ENCODE measurements at places on chromosomes 3 and 15. TPM values are rescaled to one million over a fixed set of nuclear protein-coding genes. Genes with fewer than 3 reads are reported as not detected.
A peak's percentile ranks its signal among the peaks of the same experiment; 100 is the strongest.

- peak; percentile 56 for DNase-seq
These were observed 14.3 kb downstream of the ARL8B start for GRCh38 chr3:5136211-5136918.

- DNase-seq, result peak; percentile 32
These were observed 5.6 kb upstream of the P2RY14 start for GRCh38 chr3:151283907-151284461.

- no peak for DNase-seq
These were observed 71.8 kb downstream of the TM2D3 start for GRCh38 chr15:101580431-101580830.

Gene LYSMD2
- total RNA-seq, result 18.2 TPM

DNA sequence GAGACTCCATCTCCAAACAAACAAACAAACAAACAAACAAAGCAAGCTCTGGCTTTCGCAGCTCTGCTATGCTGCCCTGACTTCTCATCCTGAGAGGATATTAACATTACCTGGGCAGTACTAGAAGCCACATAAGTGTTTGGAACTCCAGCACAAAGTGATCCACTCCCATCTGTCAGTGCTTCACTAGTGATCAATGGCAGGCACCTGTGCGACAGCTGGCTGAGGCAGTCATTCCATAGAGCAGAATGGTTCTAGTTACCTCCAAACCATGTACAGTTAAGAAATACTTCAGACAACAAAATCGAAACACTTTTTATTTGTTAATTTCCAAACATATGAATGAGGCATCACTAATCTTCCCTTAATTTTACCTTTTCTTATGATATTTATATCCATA is 2.8 kb upstream of the MB21D2 start:
- no peak for DNase-seq

DNA sequence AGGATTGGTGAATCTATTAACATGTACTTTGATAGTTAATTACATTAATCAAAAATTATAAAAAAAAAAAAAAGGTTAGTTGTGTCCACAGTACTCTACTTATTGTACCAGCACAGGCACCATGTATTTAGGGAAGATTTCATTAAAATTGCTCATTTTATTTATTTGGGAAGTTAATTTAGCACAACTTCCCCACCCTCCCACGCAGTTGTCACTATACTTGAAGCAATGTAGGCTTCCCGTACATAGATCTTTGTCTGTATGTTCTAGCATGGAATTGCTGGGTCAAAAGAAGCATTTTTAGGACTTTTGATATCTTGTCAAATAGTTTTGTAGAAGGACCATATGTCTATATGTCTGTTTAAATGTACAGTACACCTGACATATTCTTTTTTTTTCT is 4.4 kb downstream of the GPR27 start:
- no peak for DNase-seq

GRCh38 chr15:43412096-43412495 is 41.2 kb downstream of the TUBGCP4 start:
- no peak for DNase-seq

Gene TRPM1
- not detected for total RNA-seq

Gene LDHAL6B
- not detected for total RNA-seq

Gene ZCWPW2
- 0.50 TPM for total RNA-seq

Gene LINGO1
- total RNA-seq, result not detected

- DNase-seq, result no peak
These were observed 577.6 kb upstream of the MDFIC2 start for GRCh38 chr3:70890020-70890394.

Gene SPCS1
- total RNA-seq, result 102 TPM

GRCh38 chr15:65032801-65033537 is 3.5 kb upstream of the MTFMT start:
- DNase-seq, result peak; percentile 35

- DNase-seq, result no peak
These were observed 64.2 kb downstream of the CD200R1L start for GRCh38 chr3:112782491-112782890.

DNA sequence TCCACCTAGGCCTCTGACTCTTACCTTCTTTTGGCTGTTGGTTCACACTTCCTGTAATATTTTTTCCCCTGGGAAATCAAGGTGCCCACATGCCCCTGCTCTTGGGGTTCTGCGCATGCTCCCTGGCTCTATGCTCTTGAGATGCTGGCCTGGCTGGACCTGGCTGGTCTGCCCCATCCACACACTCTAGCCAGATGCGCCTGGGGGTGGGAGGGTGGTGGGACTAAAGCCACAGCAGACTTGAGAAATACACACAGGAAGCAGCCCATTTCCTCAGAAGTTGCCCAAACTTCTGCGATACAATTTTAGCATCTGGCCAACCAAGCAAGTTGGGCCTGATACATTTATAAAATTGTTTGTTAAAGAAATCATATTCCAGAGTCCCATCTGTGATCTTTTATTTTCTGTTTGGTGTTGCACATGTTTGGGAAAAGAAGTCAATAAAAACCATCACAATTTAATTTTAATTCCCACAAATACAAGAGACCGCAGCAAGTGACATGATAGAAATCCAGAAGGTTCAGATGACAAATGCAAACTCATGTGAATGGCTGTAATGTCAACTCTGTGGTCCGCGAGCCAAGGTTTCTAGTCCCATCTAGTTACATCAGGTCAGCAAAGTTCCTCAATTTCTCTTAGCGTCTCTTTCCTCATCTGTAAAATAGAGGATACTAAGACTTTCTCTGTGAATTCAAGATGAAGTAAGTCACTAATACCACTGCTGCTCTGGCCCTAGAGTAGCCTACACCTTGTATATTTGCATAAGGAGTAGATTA is 55.9 kb upstream of the MEF2A start:
- no peak for DNase-seq

Gene ISLR2
- total RNA-seq, result not detected

- DNase-seq, result no peak
These were observed 98.8 kb downstream of the SH3GL3 start for GRCh38 chr15:83545804-83546511.

Gene ZBBX
- not detected for total RNA-seq

Gene SCAMP5
- total RNA-seq, result 2.0 TPM

Gene NAALADL2
- total RNA-seq, result not detected

Gene MAP2K5
- 26.3 TPM for total RNA-seq

DNA sequence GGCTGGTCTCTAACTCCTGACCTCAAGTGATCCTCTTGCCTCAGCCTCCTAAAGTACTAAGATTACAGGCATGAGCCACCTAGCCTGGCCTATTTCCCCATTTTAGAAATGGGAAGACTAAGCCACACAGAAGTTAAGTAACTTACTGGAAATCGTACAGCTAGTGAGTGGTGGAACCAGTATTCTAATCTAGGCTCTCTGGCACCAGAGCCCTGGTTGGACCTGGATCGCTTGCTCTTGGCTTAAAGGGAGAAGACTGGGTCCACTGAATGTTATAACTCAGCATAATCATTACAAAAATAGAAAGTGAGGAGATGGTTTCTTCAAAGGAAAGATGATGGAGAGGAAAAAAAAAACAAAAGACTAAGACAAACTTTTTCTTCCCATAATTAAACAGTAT is 37.4 kb upstream of the CNTN3 start:
- no peak for DNase-seq

Gene GATM
- 1.6 TPM for total RNA-seq

GRCh38 chr3:153889905-153890334 is 231.3 kb upstream of the ARHGEF26 start:
- DNase-seq, result no peak

DNA sequence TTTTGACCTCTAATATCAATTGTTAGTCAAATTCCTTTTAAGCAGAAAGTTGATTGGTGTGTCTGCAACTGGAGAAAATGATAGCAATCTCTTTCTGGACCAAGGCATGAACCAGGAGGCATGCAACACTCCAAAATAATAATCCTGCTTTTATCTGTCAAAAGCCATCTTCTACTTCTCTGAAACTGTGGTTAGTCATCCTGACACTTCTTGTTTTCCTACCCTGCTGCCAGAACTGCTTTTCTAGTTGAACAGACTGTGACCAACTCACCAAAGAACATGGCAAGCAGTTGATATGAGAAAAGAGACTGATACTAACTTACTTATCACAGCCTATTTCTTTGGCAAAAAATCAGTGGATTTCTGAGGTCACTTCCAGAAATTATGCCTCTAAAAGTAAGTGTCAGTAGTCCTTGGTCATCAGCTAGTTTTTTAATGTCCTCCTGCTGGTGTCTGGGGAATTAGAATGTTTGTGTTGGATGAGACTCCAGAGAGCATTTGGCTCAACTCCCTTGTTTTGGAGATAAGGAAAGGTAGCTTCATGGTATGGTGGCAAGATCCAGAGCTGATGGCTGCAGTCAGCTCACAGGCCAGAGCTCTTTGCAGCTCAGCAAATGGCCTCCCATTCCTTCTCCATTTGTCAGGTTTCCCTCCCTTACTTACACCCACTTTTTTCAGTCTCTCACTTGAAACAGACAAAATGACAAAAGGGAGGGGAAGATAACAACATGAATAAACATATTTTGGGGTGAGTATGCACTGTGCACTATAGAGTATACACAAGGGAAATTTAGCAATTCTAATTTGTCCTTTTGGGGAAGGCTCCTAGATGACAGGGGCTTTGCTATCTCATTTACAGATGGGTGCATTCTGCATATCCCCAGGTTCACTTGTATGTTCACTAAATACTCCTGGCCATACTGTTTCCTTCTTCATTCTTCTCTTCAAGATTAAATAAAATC is 7.0 kb downstream of the CRYGS start:
- DNase-seq, result no peak

GRCh38 chr3:101375586-101375985 is 55.2 kb upstream of the IMPG2 start:
- DNase-seq, result no peak

Gene FOXB1
- 0.57 TPM for total RNA-seq

- DNase-seq, result no peak
These were observed 26.1 kb upstream of the GFM1 start for GRCh38 chr3:158617982-158618875.

DNA sequence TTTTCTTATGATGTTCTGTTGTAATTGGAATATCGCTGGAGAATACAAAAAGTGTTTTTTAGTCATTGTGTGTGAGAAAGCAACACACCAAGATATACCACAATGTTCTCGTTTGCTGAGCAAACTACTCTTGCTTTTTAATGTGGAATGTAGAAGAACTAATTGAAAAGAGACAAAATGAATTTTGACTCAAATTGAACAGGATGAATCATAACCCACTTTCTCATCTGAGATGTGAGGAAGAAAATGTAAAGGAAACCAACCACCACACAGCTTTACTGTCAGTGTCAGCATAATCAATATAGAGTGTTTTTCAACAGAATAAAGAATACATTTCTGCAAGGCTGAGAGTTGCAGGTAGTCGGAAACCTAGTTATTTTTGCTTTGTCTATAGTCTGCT is 448.8 kb upstream of the TPRG1 start:
- no peak for DNase-seq
